ENCODE measurements at places on chromosomes 4 and X.

DNA sequence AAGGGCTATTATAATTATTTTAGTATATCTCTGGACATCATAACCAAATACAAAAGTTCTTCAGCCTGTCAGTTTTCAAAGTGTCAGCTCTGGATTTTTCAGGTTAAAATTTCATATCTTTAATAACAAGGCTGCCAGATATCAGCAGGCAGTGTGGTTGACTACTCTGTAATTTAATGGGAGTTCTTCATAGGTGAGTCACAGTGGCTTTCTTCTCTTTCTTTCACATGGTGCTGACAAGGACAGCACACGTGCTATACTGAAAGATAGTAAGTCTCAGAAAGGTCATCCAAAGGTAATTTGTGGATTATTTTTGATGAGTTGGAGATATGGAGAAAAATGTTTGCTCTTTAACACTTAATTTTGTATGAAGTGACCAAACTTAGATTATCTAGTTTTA, 43.2 kb downstream of the GALNT7 start:
- no peak for DNase-seq

- no peak for DNase-seq
Measured at GRCh38 chr4:141871086-141871770, 234.8 kb downstream of the IL15 start.

GRCh38 chr4:174037049-174037448, 246.4 kb downstream of the FBXO8 start:
- DNase-seq: no peak

- no peak for DNase-seq
Measured at GRCh38 chr4:25769251-25769650, 93.5 kb downstream of the SEL1L3 start.

DNA sequence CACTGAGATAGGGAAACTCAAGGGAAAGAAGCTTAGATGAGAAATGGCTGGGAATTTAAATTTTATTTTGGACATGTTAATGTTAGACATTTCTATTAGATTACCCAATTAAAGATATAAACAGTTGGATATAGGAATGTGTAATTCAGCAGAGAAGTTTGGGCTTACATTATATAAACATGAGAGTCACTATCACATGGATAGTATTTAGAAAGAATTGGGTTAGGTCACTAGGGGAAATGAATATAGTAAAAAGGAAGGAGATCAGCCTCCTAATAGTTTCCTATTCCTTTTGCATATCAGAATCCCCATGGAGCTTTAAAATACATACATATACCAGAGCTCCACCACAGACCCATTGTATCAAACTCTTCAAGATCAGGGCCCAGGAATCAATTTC, 19.6 kb upstream of the CXCL5 start:
- DNase-seq: no peak
